ENCODE measurements at places on chromosomes 11 and 22.
A peak's percentile ranks its signal among the peaks of the same experiment; 100 is the strongest.

DNA sequence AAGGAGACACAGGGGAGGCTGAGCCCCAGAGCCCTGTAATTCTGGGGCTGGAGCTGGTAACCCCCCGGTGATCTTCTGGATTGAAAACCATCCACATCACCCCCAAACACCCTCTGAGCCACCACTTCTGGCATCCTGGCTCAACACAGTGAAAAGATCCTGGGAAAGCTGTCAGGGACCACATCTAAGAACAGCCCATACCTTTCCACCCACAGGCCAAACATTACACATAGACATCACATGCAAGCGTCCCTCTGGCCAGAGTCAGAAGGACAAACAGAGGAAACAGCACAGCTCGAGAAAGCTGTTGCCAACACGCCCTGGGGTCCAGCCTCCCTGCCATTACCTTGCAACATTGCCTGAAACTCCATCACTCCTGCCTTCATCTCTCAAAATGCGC, 469.5 kb downstream of the SOX6 start:
- DNase-seq = no peak

- DNase-seq = no peak
Observed at GRCh38 chr11:60953781-60954180, 1.8 kb upstream of the SLC15A3 start.

GRCh38 chr11:69558519-69558941, 77.1 kb downstream of the LINC01488 start:
- peak; percentile 12 for DNase-seq

DNA sequence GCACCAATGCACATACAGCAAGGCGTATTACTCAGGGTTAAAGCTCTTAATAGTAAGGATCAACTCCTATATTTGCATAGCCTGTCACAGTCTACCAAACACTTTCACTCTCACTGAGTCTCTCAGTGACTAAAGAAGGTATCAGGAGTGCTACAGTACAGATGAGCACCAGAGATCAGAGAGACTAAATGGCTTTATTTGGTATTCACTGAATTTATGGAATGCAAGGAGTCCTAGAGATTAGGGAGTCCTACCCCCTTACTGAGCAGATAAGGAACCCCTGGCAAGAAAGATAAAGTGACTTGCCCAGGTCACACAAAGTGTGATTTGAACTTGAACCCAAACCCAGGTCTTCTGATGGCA, 396.4 kb upstream of the CCDC90B start:
- DNase-seq = no peak

- DNase-seq = no peak
Observed at GRCh38 chr11:66609721-66610617, 6.5 kb upstream of the RBM14 start.

GRCh38 chr22:22460635-22461034, 47.9 kb downstream of the ZNF280B start:
- no peak for DNase-seq

GRCh38 chr11:13920756-13921155, 41.8 kb upstream of the SPON1 start:
- DNase-seq = no peak

DNA sequence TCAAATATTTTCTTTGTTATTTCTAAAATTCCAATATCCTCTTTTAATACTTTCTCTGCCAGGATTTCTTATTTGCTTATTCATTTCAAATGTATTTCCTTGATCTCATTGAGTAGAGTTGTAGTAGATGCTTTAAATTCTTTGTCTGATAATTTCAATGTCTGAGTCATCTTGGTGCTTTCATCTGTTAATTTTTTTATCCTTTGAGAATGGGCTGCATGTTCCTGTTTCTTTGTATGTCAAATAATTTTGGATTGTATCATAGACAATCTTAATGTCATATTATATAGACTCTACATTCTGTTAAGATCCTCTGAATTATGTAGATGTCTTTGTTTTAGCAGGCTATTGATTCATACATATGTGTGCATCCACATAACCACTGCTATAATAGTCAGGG, 57.5 kb downstream of the MYEOV start:
- DNase-seq = no peak

DNA sequence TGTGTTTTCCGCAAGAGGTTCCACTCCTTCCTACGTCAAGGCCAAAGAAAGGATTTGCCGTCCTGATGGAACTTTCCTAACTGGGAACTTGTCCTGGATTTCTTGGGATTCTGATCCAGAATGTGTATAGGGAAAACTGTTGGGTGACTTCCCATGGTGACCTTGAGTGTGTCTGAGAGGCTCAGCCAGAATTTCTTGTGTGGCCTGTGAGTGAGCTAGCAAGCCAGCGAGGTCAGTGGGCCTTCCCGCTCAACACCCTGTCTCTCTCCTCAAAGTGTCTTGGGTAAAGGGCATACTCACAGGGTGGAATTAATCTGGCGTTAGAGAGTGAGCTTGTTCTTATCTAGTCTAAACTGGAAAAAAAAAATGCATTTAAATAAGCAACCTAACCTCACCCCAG, 20.4 kb downstream of the ZNRF3 start:
- no peak for DNase-seq

DNA sequence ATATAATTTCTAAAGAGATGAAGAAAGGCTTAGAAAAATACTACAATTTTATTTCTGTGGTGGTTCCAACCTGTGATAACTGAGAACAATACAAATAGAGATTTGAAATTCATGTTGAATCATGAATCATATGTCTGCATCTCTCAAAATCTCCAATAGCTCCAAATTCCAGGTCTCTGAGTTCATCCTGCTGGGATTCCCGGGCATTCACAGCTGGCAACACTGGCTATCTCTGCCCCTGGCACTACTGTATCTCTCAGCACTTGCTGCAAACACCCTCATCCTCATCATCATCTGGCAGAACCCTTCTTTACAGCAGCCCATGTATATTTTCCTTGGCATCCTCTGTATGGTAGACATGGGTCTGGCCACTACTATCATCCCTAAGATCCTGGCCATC, at the start of gene OR56B1:
Gene OR56B1, plus strand, starts transcription at position 53 of the 400 bp plus-strand sequence. Its CDS starts 69 bp downstream, at position 122.
- DNase-seq = no peak

All from stimulated activated CD4-positive, alpha-beta T cell treated with anti-CD3 and anti-CD28 coated beads, TNF-alpha, amount 100 ng/mL, for 4 hours (primary cell).